Muscle of back (tissue), 13 donors: ENCODE measurements at places on chromosomes 3 and 15.

- no peak for DNase-seq
Measured at GRCh38 chr15:36400936-36401585, 178.4 kb upstream of the CDIN1 start.

- peak; percentile 60 for DNase-seq
Measured at GRCh38 chr3:175198991-175199783, 340.1 kb downstream of the NAALADL2 start.

- no peak for DNase-seq
Measured at GRCh38 chr3:191797271-191797670, 336.3 kb downstream of the PYDC2 start.

- DNase-seq = peak; percentile 85
Measured at GRCh38 chr15:94324117-94324826, 92.9 kb downstream of the MCTP2 start.

DNA sequence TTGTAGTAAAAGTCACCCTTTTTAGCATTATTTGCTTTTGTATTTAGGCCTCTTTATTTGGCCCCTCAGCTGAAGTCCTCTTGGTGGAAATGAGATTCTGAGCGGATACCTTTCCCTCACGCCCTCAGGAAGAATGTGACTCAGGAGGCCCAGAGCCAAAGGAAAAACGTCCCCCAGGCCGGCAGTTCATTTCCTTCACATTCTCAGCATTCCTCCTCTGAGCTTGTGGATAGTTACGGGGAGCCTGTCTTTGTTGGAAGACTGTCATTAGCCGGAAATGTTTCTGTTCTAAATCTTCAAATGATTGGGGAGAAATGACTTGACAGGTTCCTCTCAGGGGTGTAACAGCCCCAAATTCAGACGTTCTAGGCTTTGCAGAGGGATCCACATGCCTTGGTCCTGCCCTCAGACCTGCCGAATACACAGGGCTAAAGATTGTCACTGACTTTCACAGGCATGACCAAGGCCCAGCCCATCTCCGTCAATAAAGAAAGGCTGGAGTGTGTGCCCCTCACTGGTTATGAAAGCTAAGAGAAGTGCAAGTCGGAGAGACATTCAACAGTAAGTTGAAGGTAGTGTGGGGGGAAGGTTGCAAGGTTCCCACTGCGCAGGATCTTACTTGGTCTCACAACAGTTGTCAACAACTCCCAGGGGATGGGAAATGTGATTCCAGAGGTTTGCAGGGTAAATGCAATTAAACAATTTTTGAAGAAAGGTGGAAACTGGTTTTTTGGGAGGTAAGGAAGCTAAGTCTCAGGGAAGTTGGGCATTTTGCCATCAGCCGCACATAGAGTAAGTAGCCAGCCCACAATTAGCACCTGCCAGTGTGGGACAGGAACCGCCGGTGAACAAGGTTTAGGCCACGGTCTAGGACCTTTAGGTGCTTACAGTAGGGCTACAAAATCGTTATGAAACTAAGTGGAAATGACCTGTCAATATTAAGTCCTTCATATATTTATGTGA, 39.7 kb upstream of the MYZAP start:
- DNase-seq = no peak

- DNase-seq = peak; percentile 47
Measured at GRCh38 chr15:42092398-42093318, 1.7 kb downstream of the PLA2G4D start.

GRCh38 chr3:168973897-168974296, 689.6 kb downstream of the MECOM start:
- DNase-seq = no peak

- no peak for DNase-seq
Measured at GRCh38 chr3:42753757-42754156, 19.3 kb downstream of the CCDC13 start.

DNA sequence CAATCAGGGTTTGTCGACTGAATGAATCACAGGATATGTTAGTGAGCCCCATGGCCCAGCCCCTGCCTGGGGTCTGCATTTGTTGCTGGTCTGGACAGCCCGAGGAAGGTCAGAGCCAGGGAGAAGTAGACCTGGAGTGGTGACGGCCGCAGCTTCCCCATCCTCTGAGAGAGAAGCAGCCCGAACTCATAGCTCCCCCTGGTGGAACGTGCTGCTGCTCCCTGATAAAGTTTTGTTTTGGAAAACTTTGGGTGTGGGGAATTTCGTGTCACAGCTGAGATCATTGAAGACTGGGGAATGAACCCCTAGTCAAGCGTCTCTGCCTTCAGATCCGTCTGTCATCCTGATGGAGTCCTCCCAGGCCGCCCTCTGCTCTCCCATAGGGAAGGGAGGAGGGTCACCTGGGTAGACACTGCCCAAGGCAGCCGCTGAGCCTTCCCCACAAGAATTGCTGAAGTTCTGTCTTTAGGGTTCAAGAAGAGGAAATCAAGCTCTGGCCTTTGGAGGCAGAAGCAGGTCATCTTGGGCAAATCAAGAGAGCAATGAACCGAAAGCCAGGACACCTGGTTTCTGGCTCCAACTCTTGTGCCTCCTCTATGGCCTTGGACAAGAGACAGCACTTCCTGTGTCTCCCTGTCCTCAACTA, 60.5 kb downstream of the GLDN start:
- DNase-seq = peak; percentile 11

GRCh38 chr3:73100741-73101559, 39.5 kb downstream of the EBLN2 start:
- peak; percentile 81 for DNase-seq

DNA sequence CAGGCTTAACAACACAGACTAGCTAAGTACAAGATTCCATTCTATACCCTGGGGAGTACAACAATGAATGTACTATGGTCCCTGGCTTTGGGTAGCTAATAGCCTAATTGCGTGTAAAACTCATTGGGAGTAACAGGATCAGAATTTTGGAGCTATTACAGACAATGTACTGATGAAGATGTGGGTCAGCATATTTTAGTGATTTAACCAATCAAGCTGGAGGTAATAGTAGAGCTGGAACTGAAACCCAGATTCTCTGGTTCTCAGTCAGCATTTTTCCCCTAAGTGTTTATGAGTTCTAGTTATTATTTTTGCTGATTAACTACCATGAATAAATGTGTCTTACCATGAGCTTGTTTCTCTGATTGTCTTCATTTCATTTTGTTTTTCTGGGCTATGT, 578.7 kb downstream of the NLGN1 start:
- DNase-seq = no peak

DNA sequence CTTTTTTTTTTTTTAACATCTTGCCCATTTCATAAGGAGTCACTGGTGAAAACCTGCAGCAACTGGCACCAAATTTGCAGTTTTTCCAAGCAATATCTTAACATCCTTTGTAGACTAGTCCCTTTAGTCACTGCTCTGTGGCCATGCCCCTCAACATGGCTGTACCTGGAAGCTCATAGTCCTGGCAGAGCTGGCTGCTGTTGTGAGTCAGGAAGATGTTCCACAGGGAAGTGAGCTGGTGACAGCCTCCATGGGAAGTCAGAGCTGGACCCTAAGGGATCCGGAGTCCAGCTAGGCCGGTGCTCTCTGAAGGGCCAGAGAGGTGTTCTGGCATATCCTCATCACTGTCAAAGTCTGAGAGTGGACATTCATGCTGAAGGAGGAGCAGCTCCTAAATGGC, 99.3 kb upstream of the ZBED2 start:
- no peak for DNase-seq

GRCh38 chr3:116233711-116234357, 211.5 kb downstream of the LSAMP start:
- no peak for DNase-seq

GRCh38 chr3:177640319-177640965, 443.2 kb upstream of the TBL1XR1 start:
- no peak for DNase-seq

GRCh38 chr3:133191818-133192217, 153.6 kb downstream of the TMEM108 start:
- DNase-seq = no peak

DNA sequence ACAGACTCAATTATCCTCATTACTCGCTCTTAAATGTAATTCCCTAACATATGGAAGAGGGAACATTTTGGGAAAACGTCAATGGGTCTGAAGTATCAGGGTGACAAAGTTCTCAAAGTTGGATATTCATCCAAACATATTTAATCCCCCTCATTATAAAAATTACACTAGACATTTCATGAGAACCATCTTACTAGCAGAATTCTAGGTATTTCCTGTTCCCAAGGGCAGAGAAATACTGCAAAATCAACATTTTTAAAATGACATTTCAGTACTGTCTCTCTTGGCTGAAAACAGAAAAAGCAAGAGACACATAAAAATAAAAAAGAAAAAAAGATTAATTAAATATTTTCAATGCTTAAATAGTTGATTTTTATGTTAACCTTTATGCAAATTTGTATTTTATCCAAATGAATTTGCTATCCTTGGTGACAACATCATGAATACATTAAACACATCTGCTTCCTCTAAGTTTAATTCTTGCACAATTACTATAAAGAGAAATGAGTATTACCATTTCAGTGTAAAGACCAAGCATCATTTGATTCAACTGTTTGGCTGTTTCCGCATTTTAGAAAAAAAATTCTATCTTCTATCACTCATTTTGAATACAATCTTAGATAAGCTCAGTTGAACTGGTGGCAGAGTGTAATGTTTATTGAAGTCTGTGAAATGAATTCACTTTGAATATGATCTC, 114.8 kb upstream of the COL8A1 start:
- no peak for DNase-seq

GRCh38 chr3:54985856-54986255, 58.0 kb upstream of the LRTM1 start:
- DNase-seq = no peak

- no peak for DNase-seq
Measured at GRCh38 chr3:71163198-71163918, 420.2 kb downstream of the FOXP1 start.

DNA sequence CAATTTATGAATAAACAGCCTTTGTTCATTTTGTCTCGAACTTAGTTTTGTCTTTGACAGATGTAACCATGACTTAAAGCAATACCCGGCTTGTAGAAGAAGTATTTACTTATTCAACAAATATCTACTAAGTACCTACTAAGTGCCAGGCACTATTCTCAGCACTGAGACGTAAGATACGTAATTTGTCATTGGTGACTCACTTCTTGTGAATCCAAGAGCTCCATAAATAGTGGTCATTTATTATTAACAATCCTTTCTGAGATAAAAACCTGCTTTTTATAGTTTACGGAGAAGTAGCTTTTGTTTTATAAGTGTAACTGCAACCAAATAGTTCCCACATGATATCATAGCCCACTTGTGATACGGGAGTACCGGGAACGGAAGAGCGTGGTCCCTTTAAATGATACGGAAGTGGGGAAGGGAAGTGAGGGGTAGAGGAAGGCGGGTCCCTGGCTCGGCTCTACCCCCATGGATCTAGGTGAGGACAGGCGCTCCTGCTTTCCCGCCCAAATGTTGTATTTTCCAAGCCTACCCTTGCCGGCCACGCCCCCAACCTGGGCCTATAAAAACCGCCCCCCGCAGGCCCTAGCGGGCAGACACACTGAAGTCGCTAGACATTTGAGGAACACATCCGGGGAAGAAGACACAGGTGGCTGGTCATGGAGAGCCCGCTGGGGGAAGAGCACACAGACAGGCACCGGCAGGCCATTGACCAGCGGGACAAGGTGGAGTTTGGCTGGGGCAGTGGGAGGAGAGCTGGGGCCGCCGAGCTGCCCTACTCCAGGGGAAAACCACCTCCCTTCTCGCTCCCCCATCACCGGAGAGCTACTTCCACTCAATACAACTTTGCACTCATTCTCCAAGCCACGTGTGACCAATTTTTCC, at the start of gene SAMMSON:
Gene SAMMSON (plus strand): TSS at position 594 of the 888 bp plus-strand sequence.
- no peak for DNase-seq

DNA sequence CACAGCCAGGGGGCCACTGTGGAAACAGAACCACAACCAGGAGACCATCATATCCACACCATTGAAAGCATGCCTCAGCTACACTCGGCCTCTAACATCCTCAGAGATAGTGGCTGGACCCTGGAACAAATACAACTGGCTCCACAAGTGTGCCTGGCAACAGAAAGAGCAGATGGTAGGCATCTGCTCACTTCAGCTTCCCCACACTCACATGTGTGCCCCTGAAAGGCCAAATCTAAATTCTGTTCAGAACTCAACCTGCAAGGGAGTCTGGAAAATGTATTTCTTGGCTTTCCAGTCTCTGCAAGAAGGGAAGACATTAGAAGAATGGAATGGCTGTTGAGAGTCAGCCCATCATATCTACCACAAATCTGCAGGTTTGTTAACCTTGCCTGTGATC, 54.7 kb upstream of the CTNNB1 start:
- DNase-seq = no peak

DNA sequence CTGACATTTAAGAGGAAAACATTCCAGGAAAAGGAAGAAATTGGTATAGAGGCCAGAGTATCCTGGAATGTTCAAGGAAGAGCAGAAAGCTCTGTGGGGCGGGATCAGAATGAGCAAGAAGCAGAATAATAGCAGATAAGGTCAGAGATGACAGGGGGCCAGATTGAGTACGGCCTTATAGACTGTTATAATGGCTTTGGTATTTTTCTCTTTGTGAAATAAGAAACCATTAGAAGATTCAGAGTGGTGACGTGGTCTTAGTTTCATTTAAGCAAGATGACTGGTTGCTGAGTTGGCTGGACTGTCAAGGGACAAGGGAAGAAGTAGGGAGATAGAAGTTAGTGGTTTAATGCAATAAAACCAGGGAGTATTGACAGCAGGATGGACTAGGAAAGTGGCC, 218.3 kb upstream of the SOX2 start:
- DNase-seq = no peak

DNA sequence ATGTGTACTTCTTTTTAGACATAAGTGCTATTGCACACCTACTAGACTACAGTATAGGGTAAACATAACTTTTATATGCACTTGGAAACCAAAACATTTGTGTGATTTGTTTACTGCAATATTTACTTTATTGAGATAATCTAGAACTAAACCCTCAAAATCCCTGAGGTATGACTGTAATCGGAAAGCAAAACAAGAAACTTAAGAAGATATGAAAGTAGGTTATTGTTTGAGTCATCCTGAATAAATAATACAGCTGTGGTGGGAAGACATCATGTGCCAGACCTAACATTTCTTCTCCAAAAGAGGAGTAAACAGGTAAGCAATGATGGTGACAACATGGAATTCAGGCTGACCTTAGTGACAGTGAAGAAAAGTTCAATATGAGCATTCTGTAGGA, 765.5 kb downstream of the OTOL1 start:
- DNase-seq = no peak

DNA sequence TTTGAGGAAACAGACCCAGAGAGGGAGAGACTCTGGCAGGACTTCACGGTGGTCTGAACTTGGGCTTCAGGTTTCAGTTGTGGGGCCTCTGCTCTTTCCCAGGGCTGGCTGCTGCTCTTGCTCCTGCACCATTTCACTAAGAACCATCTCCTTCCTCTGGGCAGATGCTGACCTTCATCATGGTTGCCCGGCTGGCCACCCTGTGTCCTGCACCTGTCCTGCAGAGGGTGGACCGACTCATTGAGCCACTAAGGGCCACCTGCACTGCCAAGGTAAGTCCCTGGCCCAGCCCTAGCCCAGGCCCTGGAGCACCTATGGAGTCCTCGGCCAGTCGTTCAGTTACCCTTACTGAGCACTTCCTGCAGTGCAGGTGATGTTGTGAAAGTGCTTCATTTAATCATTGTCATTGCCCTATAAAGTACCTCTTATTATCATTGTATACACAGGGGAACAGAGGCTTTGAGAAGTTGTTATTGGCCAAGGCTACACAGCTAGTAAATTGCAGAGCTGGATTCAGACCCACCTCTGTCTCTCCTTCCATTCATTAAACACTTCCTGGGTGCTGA, 10.0 kb downstream of the RPL32 start:
- DNase-seq = no peak

GRCh38 chr15:58595516-58596263, 153.8 kb downstream of the ADAM10 start:
- no peak for DNase-seq
